ENCODE measurements at places on chromosomes 6 and 20.

DNA sequence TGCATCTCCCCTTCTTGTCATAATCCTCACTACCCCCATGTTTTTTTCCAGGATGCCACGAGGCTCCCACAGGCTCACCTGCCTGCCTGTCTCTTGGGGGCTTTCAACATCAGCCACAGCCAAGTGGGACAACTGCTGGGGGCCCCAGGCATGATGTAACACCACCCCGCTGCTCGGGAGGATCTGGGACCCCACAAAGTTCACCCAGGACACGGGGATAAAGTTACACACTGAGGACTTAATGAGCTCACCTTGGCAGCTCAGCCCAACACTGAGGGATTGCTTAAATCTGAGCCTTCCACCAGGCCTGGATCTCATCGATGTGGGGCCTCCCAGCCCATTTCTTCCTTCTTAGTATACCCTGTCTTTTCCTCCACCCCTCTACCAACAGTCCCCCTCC is 56.4 kb upstream of the NNAT start:
- DNase-seq = no peak

- DNase-seq = no peak
These were observed 47.9 kb upstream of the KCNK16 start for GRCh38 chr6:39370390-39370789.

- DNase-seq = no peak
These were observed 46.6 kb downstream of the CDH22 start for GRCh38 chr20:46261456-46262253.

- DNase-seq = peak; percentile 75
These were observed 154.4 kb downstream of the DTNBP1 start for GRCh38 chr6:15508441-15508871.

DNA sequence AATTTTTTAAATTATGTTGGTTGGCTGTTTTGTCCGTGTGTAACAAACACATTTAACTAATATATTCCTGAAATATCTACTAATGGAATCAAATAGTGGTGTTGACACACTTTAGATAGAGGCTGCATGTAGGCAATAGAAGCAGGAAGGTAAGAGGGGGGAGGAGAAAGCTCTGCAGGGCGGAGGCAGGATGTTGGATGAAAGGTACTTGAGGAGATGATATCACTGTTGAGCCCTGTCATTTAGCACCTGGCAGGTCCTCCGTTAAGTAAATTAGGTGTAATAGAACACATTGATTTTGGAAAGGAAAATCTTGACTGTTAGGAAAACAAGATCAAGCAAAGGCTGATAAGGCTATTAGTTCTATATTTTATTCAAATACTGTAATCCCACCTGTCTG is 618.7 kb downstream of the PKHD1 start:
- no peak for DNase-seq

- DNase-seq = no peak
These were observed 387.5 kb downstream of the HACE1 start for GRCh38 chr6:104472021-104472901.

DNA sequence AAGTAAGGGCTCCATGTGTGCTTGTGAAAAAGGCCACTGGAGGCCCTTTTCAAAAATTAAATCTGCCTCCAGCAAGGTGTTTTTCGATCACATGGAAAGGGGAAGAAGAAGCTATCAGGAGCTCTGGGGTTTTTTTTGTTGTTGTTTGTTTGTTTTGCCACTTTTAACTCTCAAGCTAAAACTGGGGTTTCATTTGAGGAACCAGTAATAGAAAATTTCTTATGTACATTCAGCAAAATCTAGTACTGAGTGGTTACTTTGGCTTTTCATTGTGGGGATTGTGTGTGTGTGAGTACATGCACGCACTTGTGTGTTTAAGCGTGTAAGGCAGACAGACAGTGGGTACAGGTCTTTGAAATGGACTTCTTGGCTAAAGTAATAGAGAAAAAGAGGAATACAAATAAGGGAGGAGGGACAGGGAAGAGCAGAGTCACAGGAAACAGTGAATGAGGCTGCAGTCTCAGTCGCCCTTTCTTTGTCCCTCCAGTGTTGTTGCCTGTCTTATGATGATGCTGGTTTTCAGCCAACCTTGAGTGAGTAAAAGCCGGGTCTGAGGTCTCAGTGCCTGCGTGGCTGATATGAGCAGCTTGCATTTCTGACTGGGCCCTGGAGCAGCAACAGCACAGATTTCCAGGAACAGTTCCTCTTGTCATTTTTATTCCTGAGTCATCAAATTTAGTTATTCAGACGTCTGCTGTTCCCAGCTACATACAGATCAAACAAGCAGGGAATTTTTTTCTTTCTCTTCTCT is 26.2 kb downstream of the SLC16A10 start:
- peak; percentile 55 for DNase-seq

- DNase-seq = no peak
These were observed 33.9 kb upstream of the MTHFD1L start for GRCh38 chr6:150831577-150831976.

GRCh38 chr6:156807795-156808194 is 30.6 kb downstream of the ARID1B start:
- no peak for DNase-seq

DNA sequence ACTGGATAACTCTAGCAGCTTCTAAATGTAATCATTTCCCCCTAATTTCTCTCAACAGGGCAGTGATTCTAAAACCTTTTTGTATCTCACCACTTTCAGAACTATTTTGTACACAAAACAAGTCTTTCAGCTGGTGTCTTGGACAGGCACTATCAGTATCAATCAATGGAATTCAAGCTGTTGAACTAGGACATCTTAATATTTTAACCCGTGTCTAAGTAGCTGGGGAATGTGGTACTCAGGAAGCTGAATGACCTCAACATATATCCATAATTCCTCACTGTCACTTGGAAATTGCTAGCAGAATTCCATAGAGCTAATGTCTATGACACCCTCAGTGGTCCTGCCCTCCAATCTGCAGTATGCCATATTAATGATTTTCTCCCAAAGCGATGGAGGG is 24.5 kb downstream of the ADAT2 start:
- DNase-seq = no peak

DNA sequence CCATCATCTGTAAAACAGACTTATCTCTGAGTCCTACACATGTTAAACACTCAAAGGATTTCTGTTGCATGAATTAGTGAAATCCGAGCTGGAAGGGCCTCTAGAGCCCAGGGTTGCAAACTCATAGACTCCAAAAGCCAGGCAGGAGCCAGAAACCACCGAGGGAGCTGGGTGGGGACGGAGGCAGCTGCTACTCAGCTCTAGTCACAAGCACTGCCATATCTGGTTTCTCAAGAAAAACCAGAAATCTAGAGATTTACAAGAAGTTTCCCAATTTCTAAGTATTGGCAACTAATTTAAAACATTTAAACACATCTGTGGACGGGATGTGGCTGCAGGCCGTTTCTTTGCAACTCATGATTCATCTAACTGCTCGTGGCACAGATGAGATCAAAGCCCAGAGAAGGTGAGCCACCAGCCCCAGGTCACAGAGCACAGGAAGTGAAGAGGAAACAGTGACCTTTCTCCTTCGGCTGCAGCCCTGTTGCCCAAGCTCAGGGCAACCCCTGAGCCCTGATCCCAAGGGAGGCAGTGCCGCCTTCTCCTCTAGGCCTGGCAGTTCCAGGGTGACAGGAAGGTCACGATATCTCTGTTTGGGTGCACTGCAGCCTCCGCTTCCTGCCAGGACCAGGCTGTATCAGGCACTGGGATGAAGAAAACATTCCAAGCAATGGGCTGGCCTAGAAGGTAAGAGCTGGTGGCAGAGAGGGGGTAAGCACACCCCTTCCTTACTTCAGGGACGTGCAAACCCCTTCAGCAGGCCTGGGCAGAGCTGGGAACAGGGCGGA is 26.4 kb upstream of the PTGIS start:
- no peak for DNase-seq
